ENCODE measurements at places on chromosomes 7 and 10.

GRCh38 chr7:100874300-100874576 lies 665 bp upstream of the SRRT start:
- no peak for DNase-seq

DNA sequence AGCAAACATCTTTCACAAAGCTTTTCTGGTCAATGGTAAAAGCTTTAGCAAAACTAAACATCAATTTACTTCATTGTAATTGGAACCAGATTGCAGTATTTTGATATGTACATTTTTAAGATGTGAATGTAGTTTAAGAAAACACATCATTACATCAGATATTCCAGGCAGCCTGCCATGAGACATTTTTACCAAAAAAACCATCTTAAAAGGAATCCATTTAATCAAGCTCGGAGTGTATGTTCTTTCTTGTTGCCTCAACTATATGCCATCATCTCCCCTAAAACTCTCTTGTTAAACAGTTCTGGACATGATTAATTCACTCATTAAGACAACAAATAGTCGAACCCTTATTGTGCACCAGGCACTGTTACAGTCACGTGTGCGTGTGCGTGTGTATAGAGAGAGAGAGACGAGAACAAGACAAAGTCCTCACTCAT lies 97.5 kb downstream of the UBE2H start:
- DNase-seq: no peak

GRCh38 chr7:19558527-19558926 lies 150.3 kb downstream of the POLR1F start:
- DNase-seq: peak; percentile 78

- peak; percentile 74 for DNase-seq
Measured at GRCh38 chr7:107995184-107996071, 7.5 kb downstream of the LAMB1 start.

DNA sequence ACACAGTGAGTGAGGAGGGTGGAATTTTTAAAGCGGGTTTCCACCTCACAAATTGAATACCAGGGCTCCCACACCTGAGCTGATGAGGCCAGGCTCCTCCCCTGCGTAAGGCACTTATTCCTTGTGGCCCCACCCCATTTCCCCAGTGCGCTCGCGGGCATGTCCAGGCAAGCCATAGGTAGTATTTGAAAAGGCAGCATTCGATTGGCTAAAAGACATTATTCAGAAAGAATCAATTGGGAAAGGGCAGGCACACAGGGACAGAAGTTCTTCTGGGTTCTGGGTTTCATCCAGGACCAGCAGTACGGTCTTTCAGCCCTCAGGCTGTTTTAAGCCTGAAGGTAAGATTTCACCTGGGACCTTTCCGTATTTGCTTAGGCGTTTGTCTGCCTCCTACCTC lies 222.3 kb downstream of the BBS9 start:
- DNase-seq: no peak

- DNase-seq: no peak
Measured at GRCh38 chr7:112212571-112212970, 6.1 kb downstream of the ZNF277 start.

DNA sequence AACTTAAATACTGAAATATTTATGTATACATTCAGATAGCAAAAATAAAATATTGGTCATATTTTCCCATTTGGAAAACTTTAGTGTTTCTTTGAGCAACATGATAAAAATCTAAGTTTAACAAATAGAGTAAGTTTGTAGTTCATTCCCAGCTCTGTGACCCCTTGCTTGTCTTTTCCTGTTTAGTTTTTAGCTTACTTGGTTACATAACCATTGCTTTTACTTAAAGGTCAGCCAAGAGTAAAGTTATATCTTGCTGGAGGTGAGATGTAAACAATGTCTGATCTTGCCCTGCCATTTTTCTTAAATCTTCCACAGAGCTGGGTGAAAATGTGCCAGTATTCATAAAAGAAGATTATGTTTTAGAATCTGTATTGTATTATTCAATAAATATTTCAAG lies 46.7 kb upstream of the MDFIC start:
- no peak for DNase-seq

- no peak for DNase-seq
Measured at GRCh38 chr7:43495572-43495971, 87.3 kb upstream of the STK17A start.

GRCh38 chr7:138524259-138524658 lies 64.2 kb downstream of the TRIM24 start:
- no peak for DNase-seq

GRCh38 chr7:52481571-52481970 lies 553.9 kb upstream of the POM121L12 start:
- no peak for DNase-seq

DNA sequence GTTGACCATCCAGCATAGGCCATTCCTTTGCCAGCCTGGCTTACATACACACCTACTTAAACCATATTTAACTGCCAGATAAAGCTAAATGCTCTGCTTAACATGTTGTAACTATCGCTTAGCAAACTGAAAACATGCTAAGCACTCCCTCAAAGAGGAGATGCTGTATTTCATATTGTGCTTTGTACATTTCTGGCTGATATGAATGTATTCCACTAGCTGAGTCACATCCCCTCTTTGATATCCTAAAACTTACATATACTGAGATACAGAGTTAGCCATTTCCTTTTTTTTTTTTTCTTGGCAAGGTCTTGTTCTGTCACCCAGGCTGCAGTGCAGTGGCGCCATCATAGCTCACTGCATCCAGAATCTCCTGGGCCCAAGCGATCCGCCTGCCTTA lies 99.4 kb downstream of the TPST1 start:
- no peak for DNase-seq

DNA sequence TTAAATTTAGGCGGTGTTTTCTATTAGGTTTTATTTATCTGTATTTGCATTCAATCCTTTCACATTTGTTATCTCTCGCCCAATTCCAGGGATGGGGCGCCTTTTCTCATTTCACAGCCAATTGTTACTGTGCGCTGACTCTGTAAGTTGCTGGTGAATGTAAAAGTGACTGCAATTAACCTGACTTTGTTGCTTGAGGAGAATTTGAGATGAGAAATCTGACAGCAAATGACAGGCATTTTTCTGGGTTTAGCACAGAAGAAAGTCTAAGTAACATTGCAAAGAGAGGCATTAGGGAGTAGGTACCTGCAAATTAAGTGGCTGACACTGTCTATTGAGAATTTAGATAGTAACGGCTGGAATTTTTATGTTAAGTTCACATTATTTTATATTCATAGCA lies 16.6 kb downstream of the FOXP2 start:
- no peak for DNase-seq

- no peak for DNase-seq
Measured at GRCh38 chr10:13100349-13101294, 659 bp downstream of the OPTN start.

GRCh38 chr10:44033008-44033407 lies 351.9 kb downstream of the CXCL12 start:
- DNase-seq: no peak

DNA sequence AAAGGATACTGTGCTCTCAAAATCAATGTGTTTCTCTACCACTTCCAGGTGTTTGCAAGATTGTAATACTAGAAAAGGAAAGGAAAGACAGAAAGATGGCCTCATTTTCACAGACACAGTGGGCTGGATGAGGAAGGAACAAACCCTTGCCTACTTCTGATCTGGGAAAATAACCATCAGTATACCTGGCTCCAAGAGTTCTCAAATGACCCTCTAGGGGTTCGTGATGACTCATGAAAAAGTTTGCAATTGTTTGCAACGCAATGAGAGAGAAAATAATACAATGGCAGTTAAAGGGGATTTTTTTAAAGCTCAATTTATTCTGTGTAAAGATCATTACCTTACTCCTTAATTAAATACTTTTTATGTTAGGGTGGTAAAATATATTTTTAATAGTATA lies 197.6 kb upstream of the INHBA start:
- no peak for DNase-seq

DNA sequence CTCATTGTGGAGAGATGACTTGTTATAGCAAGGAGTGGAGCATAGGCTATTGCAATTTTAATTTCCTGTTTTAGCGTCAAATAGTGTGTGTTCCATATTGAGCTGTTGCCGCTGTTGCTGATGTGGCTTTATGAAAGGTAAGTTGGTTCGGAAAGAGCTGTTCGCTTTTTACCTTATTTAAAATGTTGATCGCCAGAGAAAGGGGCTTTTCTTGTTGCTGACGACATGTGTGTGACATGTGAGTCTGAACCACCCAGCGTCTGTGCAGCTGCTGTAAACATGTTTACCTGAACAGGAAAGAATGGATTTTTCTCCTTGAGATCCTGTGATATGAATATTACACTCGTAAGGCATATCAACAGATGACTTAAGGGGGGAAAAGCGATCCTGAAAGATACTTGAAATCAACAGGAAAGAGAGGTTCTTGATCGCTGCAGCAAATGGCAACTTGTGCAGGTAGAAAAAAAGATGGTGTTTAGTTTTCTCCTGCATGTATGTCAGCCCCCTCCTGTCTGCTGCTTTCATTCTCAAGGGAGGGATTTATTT lies 2.5 kb downstream of the ZEB1 start:
- no peak for DNase-seq

GRCh38 chr10:51521605-51522004 lies 177.8 kb downstream of the CSTF2T start:
- DNase-seq: no peak

DNA sequence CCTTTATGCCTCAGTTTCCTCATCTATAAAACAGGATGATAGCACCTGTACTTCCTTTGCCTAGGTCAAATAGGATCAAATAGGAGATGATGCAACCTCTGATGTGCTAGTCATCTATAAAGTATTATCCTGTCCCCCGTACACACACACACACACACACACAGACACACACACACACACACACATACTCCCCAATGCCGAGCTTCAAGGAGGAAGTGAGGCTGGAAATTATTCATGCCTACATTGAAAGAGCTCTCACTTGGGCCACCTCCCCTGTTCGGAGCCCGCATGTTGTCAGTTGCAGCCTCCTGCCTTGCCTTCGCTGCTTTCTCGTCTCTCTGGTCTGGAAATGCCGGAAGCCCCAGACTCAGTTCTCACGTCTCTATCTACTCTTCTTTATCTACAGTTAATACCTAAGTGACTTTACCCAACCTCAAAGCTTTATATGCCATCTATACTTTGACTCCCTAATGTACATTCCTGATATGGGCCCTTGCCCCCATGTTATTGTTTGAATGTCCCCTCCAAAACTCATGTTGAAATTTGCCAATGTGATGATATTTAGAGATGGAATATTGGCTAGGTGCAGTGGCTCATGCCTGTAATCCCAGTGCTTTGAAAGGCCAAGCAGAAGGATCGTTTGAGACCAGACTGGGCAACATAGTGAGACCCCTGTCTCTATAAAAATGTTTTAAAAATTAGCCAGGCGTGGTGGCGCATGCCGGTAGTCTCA lies 6.9 kb upstream of the UBE2H start:
- no peak for DNase-seq

GRCh38 chr10:95988702-95989101 lies 54.7 kb upstream of the CCNJ start:
- no peak for DNase-seq

- no peak for DNase-seq
Measured at GRCh38 chr7:33137103-33137502, 7.7 kb downstream of the BBS9 start.

- no peak for DNase-seq
Measured at GRCh38 chr10:106147021-106147420, 1017.5 kb downstream of the SORCS1 start.

DNA sequence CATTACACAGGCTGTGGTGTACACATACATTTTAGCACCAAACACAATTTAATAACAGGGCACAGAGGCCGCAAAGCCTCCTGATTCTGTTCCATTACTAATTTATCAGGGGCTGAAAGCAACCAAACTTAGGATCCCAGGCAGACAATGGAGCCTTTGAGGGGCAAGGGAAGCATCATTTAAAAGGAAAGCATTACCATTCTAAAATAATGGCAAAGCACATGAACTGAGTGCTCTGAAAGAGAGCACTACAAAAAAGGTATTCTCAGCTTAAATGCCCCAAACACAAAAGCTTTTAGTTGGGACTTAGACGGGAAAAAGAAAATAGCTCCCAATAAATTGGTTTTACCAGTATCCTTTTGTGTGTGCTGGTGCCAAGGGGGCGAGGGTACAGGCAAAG lies 282.0 kb upstream of the ETV1 start:
- peak; percentile 48 for DNase-seq

DNA sequence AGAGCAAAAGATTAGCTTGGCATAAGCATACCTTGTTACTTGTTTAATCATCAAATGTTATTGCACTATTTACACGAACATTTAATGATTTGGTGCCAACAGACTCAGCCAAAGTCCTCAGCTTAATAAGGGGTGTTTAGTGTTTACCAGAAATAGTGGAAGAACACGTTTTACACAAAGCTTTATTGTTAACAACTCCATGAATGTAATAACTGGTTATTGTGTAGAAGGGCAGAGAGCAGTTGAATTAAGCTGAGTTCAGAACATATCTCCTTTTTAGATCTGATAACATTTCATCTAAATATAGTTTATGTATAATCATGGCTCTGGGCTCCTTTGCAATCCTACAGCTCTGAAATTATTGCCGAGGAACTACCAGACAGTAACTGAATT lies 99.1 kb downstream of the CABCOCO1 start:
- DNase-seq: peak; percentile 68

DNA sequence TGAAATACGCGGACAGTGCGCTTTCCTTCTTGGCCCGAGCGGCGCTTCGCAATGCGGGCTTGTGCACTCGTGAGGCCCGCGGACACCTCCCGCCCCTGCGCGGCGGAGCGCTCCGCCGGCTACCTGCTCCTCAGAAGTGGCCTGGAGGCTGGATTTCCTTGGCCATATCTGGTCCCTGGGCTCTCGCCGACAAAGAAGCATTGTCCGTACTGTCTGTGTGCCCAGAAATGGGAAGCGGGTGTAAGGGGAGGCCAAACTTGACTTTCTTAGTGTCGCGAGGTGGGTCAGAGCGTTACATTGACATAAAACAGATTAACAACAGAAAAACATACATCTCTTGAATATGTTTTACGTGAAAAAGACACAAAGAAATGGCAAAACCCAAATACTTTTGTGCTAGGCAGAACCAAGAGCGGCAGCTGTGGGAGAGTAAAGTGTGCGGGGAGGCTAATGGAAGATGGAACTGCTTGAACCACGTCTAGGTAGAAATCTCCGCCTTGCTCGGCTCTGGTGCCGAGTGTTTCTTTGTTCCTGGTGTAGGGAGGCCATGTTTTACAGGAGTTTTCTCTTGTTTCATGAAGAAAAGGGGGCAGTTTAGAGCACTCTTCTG lies 1.4 kb downstream of the LANCL2 start:
- no peak for DNase-seq

- no peak for DNase-seq
Measured at GRCh38 chr10:75145590-75145989, 34.1 kb downstream of the SAMD8 start.

DNA sequence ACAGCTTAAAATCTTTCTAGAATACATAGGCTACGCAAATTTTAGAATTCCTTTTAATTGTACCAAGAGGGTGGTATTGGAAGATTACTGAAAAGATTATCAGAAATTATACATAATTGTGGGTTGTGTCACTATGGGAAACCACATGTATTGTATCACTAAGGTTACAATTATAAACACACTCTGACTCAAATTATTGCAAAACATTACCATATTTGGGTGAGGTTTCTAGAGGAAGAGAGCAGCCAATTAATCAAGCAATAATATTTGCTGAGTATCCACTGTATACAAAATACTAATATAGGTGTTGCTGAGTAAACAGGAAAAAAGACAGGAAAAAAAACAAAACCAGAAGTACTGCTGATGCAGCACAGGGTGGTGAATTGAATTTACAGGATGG lies 3.1 kb upstream of the CAPZA2 start:
- DNase-seq: peak; percentile 8
